Caco-2 (cell line): ENCODE measurements at places on chromosomes 1 and 21.

- peak; percentile 32 for DNase-seq
Measured at GRCh38 chr1:178055093-178055492, 38.8 kb upstream of the RASAL2 start.

- no peak for DNase-seq
Measured at GRCh38 chr1:86119214-86119764, 37.3 kb downstream of the COL24A1 start.

- no peak for DNase-seq
Measured at GRCh38 chr1:92298213-92298572, 594 bp downstream of the GLMN start.

DNA sequence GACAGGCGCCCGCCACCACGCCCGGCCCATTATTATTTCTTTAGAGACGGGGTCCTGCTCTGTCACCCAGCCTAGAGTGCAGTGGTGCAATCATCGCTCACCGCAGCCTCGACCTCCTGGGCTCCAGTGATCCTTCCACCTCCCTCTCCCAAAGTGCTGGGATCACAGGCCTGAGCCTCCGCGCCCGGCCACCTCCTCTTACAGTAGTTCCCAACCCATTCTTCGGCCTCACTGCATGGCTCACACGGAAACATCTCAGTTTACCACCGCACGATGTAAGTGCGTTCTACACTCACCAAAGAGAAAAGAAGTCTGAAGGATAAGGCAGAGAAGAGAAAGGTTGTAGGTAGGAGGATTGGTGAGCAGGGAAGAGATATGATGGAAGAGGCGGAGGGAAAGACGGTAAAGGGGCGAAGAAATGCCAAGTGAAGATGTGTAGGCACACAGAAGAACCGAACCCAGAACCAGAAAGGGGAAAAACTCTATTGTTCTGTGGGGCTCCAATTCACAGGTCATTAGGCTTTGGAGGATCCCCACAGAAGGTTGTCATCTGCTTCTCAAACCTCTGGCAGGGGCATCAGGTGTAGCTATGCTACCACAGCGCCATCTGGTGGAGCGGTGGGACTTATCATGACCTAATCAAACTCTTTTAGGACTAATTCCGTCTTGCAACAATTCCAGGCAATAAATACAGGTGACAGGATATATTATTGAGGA lies 504.2 kb downstream of the SMYD3 start:
- DNase-seq: peak; percentile 86

DNA sequence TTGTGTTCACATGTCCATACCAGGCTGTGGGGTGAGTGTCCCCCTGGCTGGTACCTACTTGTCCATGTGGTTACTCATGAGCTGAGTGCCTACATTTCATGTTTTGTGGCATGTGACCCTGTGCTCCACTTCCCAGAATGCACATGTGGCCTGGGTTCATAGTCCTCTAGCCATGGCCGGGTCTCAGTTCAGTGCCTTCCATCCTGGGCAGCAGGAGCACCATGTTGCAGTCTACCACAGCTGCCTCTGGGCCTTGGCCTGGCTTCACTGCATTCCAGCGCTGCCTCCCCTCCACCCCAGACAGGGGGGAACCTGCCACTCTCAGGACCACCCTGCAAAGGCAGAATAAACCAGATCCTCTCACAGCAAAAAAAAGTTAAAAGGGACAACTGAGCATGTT lies 5.5 kb downstream of the CEPT1 start:
- DNase-seq: no peak

GRCh38 chr1:33928251-33928650 lies 64.4 kb downstream of the HMGB4 start:
- no peak for DNase-seq
